ENCODE measurements at places on chromosomes 4 and X. TPM values are rescaled to one million over a fixed set of nuclear protein-coding genes. Genes with fewer than 3 reads are reported as not detected.
A peak's percentile ranks its signal among the peaks of the same experiment; 100 is the strongest.

DNA sequence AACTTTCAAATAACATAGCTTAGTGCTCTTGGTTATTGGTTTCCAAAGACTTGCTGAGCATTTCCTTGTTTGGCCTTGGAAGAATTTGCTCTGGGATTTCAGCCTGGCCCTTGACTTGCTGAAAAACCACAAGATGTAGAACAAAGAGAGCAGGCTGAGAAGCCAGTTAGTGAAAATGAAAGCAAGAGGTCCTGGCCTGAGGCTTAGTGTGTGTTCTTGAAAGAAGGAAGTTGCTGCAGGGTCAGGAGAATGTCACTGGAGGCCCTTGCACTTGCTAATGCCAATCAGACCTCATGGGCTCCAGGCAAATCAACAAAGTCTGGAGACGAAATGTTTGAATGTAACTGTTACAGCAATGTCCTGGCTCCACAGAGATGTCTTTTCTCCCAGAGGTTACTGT is 79.4 kb downstream of the SYNPO2 start:
- H3K27ac ChIP-seq: no peak overlapping the region
- H3K27me3 ChIP-seq: no peaks in the 10 kb centered on the region

DNA sequence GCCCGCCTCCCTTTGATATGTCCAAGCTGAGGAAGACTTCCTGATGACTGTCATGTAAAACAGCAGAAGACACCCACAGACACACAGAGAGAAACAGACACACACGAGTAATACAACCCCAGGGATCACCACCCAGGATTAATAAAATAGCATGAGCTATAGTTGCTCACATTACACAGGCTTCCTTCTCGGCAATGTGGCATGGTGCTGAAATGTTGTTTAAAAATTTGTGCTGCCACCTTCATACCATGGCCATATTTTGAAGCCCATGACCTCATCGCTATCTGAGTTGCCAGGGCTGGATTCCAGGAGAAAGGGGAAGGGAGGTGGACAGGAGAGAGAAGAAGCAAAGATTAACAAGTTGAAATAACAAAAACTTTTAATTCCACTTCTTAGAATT is 111.7 kb downstream of the SYNPO2 start:
- H3K27ac ChIP-seq: no peak overlapping the region
- DNase-seq: no peak
- H3K4me3 ChIP-seq: no peak overlapping the region
- no peaks in the 10 kb centered on the region for H3K4me1 ChIP-seq
- H3K27me3 ChIP-seq: no peaks in the 10 kb centered on the region

GRCh38 chrX:20015945-20016615 is 25.2 kb upstream of the BCLAF3 start:
- H3K27me3 ChIP-seq: no peaks in the 10 kb centered on the region
- H3K36me3 ChIP-seq: no peaks in the 10 kb centered on the region
- no peaks in the 10 kb centered on the region for H3K4me1 ChIP-seq
- H3K27ac ChIP-seq: no peak overlapping the region

DNA sequence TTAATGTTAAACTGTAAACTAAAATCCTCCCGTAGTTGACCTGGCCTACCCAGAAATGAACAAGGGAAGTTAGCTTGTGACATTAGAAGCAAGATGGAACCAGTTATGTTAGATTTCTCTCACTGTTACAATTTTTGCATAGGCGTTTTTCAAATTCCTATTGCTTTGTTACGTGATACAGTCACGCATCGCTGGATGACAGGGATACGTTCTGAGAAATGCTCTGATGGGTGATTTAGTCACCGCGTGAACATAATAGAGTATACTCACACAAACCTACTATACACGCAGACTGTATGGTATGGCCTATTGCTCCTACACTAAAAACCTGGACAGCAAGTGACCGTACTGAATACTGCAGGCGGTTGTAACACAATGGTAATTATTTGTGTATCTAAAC is 46.7 kb upstream of the PUDP start:
- no peak for DNase-seq
- no peak overlapping the region for H3K27ac ChIP-seq
- H3K36me3 ChIP-seq: no peaks in the 10 kb centered on the region
- no peaks in the 10 kb centered on the region for H3K27me3 ChIP-seq
- no peaks in the 10 kb centered on the region for H3K4me1 ChIP-seq

DNA sequence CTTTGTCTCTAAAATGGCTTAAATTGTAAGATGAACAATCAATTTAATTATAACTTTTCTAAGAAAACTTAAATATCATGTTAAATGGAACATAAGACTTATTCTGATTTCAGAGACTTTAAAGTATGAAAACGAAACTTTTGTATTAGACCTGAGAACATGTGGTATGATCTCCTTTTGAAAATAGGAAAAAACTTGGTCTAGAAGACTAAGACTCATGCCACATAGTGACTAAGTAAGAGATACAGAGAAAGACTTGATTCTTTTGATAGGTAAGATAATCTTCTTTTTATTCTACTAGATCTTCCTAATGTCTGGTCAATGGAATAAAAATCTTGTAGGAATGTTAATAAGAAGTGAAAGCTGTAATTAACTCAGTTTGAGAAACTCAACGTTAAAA is 326.3 kb upstream of the GRIA3 start:
- H3K4me1 ChIP-seq: no peaks in the 10 kb centered on the region
- H3K4me3 ChIP-seq: no peak overlapping the region
- H3K36me3 ChIP-seq: no peaks in the 10 kb centered on the region
- no peak overlapping the region for H3K27ac ChIP-seq

CTAG1A gene
- not detected for total RNA-seq

DNA sequence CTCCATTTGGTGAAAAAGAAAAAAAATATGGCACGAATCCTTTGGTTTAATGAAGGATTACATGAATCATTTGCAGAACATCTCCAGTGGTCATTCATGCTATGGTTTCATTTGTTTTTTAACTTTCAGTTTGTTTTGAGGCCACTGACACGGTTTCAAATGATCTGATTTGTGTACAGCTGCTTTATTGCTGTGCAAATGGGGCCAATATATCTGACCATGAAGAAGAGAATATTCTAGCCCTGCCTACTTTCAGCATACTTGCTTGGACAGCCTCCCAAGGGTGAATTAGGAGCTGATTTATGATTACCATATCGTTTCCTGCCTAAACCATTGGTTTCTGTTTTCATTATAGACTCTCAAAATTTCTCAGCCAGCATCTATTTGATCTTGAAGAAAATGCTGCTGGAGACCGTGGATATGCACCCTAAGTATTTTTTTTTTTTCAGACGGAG is 30.7 kb downstream of the SPARCL1 start:
- no peak for DNase-seq
- H3K4me3 ChIP-seq: no peak overlapping the region
- peaks cover 5% of the 10 kb centered on the region for H3K4me1 ChIP-seq
- no peaks in the 10 kb centered on the region for H3K36me3 ChIP-seq
- no peaks in the 10 kb centered on the region for H3K27me3 ChIP-seq

LRPAP1 gene
- total RNA-seq: 148 TPM

NFXL1 gene
- total RNA-seq: 13.2 TPM

DNA sequence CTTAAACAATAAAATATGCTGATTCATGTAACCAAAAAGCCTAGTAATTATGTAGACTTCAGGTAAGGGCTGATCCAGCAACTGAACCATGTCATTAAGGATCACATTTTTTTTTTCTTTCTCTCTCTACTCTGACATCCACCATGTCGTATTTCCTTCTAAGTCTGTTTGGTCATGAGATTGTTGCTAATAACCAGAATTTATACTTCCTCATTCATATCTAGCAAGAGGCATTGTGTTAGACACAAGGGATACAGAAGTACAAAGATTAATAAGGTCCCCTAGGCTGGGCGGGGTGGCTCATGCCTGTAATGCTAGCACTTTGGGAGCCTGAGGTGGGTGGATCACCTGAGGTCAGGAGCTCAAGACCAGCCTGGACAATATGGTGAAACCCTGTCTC is 24.1 kb downstream of the PHEX start:
- no peak overlapping the region for H3K4me3 ChIP-seq
- H3K36me3 ChIP-seq: no peaks in the 10 kb centered on the region
- no peak overlapping the region for H3K27ac ChIP-seq
- peaks cover 21% of the 10 kb centered on the region for H3K4me1 ChIP-seq

DNA sequence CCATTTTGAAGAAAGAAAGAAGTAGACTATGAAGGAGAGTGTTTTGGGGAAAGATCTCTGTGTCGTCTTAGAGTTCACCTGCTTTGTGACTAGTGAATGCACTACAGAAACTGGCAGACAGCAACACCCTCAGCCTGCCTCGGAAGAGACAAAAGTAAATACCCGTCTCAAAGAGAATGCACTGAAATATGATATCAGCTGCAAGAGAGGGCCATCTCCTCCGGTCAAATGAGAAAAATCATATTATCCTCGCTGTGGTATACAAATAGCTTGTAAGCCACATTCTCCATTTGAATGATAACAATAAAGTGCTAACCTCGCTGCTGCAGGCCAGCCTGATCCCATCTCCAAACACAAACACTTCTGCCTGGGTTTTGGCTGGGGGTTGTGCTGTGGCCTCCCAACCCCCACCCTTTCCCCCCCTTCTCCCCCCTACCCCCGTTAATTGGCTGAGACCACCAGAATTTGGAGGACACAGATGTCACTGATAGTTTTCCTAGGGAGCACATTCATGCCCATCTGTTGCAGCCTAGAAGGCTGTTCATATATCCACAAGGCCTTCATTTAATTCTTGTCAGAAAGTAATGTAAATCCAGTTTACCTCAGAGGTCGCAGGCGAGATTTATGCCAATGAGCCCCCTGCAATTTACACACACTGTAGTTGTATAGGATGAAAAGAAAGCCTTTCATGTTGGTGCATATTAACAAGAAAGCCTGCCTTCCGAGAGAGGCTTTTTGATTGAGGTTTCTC is 46.3 kb downstream of the ALPK1 start:
- H3K36me3 ChIP-seq: no peaks in the 10 kb centered on the region
- no peak overlapping the region for H3K4me3 ChIP-seq
- H3K27me3 ChIP-seq: no peaks in the 10 kb centered on the region
- H3K27ac ChIP-seq: no peak overlapping the region
- no peak for DNase-seq
- no peaks in the 10 kb centered on the region for H3K4me1 ChIP-seq

DNA sequence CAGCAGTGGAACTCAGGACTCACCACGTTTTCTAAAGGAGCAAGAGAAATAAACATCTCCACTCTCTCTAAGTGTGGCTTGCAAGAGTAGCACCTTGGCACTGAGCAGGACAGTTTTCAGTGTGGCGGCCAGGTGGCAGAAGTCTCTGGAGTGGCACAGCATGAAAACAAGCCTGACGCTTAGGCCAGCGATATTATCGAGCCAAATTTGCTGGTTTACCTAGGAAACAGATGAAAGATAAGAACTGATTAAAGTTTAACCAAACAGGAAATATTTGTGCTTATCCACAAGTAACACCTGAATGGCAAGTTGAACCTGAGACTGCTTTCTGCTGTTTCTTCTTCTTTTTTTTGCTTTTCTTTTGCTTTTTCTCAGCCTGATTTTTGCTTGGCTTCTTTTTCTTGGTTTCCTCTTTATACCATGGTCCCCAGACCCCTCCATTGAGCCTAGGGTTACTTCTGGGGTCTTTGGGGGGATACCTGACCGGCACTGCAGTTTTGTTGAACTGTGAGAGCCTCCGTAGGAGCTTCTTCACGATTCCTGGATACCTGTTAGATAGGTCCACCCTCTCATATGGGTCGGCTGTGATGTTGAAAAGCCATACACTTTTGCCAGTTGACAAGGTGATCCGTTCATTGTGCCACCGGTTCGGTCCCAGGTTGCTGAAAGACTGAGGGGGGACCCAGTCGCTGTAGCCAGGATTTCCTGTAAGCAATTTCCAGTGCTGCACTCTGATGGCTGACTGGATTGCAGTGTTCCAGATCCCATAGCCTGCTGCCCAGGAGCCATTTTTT is 77.3 kb downstream of the ARSJ start:
- peaks cover 3% of the 10 kb centered on the region for H3K36me3 ChIP-seq
- no peak overlapping the region for H3K4me3 ChIP-seq
- H3K27ac ChIP-seq: no peak overlapping the region
- DNase-seq: peak; percentile 23

RPS6KA6 gene
- 4.7 TPM for total RNA-seq

DNA sequence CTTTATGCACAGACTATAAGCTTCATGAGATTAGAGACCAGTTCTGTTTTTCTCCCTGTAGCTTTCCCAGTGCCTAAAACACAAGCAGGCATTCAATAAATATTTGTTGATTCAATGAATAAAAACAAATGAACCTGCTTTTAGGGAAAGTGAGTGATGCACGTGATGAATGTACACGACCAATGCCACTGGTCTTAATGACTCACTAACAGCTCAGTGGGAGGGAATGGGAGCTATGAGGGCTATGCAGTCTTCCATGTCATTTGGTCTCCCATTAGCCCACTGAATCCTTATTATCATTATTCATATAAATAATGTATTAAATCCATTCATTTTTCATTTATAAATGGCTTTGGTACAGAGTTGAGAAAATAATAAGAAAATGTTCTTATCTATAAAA is 247.4 kb downstream of the FBXO8 start:
- H3K4me3 ChIP-seq: no peak overlapping the region
- no peaks in the 10 kb centered on the region for H3K36me3 ChIP-seq
- no peak for DNase-seq
- H3K27ac ChIP-seq: no peak overlapping the region

DNA sequence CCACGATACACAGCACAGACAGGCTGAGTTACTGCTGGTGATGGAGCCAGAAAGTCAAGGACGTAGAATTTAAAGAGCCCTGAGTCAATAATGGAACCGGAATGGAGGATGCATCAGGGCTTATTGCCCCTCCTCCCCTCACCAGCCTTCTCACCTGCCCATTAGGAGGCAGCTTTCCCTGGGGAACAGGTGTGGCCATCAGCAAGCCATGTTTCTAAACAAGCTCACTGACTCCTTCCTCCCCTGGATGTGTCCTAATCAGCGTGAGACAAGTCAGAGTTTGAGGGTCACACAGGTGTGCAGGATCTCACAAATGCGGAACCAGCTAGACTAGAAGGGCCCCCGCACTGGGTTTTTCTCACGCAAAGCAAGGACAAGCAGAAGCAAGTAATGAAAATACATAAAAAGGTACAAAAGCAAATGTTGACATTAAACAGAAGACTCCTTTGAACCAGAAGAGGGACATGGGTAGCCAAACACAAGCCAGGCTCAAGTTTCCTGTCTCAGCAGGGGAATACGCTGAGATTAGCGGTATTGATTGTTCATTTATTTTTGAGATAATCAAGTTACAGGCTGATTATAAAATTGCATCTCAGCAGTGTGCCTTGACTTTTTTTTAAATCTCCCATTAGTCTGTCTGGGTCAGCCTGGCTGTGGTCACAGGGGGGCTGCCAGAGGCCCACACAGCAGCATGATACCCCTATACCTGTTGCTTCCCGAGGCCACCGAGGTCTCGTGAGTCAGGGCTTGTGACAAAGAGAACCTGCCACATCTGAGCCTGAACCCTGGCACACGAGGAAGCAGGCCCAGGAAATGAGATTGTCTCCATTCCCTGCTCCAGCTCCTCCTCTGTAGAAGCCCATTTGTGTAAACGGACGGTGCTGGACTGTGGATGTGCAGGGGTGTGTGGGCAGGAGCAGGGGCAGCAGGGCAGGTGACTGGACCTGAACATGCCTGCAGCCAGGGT is 37.4 kb downstream of the CCKAR start:
- H3K4me1 ChIP-seq: no peaks in the 10 kb centered on the region
- H3K27me3 ChIP-seq: no peaks in the 10 kb centered on the region
- H3K4me3 ChIP-seq: no peak overlapping the region
- no peak overlapping the region for H3K27ac ChIP-seq
- no peaks in the 10 kb centered on the region for H3K36me3 ChIP-seq
